ENCODE measurements at places on chromosomes 12 and 14. TPM values are rescaled to one million over a fixed set of nuclear protein-coding genes. Genes with fewer than 3 reads are reported as not detected.

The RND1 gene
- 0.26 TPM for total RNA-seq

The CLEC1B gene
- not detected for total RNA-seq

The RASSF9 gene
- 3.9 TPM for total RNA-seq

The EML1 gene
- 93.1 TPM for total RNA-seq

The DHRS4 gene
- total RNA-seq = 41.7 TPM

The TMEM30B gene
- 0.86 TPM for total RNA-seq

The SLC6A15 gene
- total RNA-seq = 0.33 TPM
